ENCODE measurements at places on chromosomes 7 and 10.

DNA sequence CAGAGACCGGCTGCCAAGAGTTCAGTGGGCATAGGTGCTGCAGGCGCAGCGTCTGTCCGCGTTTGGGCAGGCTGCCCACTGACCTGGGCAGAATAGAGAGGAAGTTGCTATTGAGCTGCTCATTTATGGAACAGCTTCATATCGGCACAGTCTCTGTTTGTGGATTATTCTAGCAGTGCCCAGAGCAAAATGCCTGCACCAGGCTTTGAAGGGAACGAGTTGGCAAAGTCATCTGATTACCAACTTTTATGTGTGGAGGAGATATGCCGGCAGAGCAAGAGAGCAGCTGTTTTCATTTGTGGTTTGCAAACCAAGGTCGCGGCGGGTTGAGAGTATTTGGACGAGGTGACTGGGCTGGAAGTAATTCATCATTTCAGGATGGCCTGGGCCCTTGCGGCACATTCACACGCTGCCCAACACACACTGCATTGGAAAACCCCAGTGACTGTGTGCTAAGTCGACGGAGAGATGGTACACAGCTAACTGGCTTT is 228.5 kb downstream of the TCERG1L start:
- no peak for DNase-seq

GRCh38 chr7:111558991-111559390 is 3.3 kb downstream of the IMMP2L start:
- DNase-seq: peak; percentile 10

GRCh38 chr7:157669768-157670351 is 333.1 kb downstream of the DNAJB6 start:
- no peak for DNase-seq

DNA sequence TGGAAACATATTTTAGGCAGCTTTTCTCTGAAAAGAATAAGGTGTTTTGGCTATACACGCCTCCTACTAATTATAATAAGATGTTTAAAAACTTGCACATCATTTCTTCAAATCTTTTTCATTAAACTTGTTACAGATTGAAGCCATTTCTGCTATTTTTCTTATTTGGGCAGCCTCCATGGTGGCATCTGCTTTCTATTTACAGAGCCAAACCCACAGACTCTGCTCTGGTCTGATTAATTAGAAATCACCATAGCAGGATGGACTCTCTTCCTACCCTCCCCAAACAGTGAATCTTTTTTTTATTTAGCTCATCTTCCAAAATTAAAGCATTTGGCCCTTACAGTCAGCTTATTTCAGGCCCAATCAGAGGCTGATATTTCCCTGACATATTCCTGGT is 85.7 kb upstream of the AOAH start:
- no peak for DNase-seq

DNA sequence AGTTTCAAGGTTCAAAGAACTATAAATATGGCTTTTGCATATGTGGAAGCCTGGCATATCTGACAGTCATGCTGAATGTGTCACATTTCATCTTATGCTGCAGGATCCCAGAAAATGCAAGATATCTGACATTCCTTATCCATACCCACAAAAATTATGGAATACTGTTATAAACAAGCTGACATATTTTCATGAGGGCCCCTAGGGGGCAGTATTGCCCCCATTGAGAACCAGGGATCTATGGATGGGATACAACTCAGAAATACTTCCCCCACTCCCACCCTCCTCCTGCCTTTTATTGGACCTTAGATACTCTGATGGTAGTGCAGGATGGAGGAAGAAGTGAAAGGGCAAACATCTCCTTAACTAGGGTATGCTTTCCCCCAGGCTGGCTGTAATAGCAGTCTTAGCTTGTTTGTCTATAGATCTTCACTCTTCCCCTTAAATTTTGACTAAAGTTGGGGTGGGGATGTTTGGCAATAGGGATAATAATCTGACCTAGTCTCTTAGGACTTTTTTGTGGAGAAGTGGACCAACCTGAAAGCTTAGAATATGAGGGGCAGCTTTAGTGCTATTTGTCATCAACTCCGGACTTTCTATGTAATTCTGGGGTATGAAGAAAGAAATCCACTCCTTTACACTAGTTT is 3.5 kb upstream of the GNGT1 start:
- no peak for DNase-seq

DNA sequence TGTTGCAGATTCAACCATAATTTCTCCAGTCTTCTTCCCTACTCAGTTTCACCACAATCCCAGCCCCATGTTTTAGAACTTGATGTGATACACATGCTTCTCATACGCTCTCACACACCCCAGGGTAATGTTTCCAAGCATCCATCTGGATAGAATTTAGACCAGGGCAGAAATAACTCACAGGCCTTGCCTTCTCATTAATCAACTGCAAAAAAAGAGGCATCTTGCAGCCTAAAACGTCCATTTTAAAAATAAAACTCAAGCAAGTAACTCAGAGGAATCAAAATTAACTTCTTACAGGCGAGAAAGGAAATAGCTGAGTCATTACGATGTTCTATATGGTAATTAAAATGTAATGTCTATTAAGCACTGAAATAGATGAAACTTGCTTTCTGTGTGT is 127.2 kb upstream of the RSU1 start:
- no peak for DNase-seq

- no peak for DNase-seq
Measured at GRCh38 chr7:18018296-18019215, 9.1 kb downstream of the PRPS1L1 start.

DNA sequence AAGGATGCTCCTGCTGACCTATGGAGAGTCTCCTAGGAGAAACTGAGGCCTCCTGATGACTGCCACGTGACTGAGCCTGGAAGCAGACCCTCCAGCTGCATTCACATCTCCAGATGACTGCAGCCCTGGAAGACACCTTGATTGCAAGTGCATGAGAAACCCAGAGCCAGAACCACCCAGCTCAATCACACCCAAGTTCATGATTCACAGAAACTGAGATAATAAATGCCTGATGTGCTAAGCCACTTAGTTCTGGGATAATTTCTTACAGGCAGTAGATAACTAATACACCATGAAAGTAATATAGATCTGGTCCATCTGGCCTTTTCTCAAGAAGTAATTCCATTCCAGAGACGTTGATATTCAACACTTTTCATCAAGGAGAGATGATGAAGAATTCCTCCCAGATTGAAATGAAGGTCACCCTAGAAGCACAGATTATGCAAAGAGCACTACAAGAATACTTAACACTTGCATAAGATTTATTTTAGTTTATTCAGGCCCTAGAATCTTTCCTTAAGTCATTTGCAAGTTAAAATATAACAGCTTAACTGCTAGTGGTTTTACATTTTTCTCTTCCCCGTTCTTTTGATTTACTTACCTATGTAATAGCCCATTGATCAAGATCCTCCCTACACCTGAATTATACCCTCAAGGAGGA is 208.2 kb upstream of the INHBA start:
- DNase-seq: no peak

DNA sequence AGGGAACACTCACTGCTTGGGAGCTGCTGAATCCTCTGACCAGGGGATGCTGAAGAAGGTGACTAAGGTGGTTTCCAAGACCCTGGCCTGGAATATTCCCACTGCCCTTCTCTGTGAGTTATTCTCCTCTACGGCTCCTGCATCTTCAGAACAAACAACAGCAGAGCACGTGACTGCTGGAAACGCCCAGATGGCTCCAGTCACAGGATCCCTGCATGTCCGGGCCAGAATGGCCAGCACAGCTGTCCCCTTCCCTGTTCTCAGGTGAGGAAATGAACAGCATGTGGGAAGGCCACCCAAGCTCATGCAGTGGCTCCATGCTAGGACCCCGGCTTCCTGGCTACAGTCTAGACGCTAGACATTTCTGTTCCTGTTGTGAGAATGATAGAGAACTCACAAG is 43.1 kb downstream of the GHRHR start:
- DNase-seq: no peak

DNA sequence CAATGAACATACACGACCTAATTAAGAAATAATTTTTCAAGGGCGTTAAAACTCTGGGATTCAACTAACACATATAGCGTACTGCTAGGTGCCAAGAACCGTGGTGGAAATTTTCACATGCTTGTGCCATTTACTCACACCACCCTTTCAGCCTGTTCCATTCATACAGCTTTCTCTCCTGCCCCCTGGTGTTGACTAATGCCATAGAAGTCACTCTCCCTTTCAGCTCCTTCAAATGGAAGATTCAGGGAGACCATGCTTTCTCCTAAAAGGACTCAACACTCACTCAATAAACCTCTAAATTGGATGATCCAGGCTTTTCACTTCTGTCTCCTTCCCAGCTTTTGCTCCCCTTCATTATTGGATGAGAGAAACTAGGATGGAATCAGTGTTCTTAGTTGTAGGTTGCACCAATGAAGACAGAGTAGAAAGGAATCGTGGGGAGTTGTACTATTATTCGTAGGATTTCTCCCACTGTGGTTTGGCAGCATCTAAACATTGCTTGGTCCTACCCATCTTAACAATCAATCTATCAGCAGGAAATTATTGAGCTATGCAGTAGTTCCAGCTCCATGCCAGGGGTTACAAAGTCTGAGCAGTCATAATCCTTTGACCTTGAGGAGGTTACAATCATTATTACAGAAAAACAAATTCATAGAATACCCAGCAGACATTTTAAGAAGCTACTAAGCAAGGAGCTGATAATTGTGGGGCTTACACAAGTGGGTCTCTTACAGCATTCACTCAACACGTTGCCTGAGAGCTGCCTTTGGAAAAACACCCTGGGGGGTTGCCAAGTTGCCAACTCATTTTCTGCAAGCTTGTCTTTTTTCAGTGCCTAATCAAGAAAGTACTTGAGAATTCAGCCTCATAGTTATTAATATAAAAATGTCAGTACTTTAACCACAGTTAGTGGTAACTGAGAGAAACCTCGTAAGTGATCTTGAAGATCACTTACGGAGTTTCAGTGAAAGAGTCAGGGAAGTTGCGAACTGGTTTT is 2.8 kb upstream of the PPP1R3C start:
- peak; percentile 60 for DNase-seq

- no peak for DNase-seq
Measured at GRCh38 chr7:128172963-128173362, 68.1 kb upstream of the LEP start.

DNA sequence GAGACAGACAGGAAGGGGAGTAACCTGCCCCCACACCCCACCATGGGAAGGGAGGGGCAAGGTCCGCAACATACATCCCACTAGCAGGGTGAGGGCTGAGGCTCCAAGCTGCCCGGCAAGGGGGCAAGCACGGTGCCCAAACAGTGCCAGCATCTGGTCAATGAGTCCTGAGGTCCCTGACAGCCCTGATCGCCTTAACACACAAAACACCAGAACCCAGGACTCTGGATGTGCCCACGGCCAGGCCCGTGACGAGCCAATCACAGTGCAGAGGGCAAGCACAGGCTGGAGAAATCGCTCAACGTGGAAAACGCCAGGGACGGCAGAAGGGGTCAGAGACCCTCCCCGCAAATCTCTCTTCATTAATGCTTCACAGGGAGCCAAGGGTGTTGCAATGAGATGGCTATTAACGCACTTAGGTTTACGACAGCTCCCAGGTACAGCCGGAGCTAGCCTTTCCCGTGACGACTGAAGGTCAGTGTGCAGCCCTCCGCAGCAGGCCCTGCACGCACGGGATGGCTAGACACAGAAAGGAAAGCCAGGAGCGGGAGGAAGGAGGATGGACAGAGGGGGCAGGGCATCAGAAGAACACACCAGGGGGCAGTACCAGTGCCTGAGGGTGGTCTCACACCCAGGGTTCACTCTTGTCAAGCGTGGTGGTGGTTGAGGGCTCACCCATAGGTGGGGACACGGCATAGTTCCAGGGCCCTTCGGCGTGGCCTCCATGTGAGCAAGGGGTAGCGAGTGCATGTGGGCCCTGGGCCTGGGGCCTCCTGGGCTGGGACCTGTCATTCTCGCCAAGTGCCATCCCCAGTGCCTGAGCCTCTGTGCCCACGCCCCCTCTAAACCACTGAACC is 220.5 kb downstream of the MAD1L1 start:
- DNase-seq: no peak

GRCh38 chr10:15168291-15168785 is at the start of gene NMT2:
NMT2 (minus strand) TSS chr10:15168693; CDS start chr10:15168612, 81 bp downstream.
- DNase-seq: no peak

- no peak for DNase-seq
Measured at GRCh38 chr7:23207021-23207420, 25.2 kb downstream of the NUP42 start.

DNA sequence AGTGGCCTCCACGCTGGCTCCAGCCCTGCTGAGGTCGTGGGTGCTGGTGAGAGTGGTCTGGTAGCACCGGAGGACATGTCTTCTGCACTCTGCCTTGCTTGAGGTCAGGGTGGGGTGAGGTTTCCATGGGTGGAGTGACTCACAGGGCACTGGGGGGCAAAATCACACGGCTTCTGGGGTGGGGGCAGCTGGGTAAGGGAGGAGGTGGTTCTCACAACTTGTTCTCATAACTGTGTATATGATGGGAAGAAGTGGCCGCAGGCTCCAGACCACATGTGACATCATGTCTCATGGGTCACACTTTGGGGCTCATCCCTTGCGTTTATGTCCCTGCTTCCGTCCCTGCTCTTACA is 884 bp upstream of the PRF1 start:
- no peak for DNase-seq

DNA sequence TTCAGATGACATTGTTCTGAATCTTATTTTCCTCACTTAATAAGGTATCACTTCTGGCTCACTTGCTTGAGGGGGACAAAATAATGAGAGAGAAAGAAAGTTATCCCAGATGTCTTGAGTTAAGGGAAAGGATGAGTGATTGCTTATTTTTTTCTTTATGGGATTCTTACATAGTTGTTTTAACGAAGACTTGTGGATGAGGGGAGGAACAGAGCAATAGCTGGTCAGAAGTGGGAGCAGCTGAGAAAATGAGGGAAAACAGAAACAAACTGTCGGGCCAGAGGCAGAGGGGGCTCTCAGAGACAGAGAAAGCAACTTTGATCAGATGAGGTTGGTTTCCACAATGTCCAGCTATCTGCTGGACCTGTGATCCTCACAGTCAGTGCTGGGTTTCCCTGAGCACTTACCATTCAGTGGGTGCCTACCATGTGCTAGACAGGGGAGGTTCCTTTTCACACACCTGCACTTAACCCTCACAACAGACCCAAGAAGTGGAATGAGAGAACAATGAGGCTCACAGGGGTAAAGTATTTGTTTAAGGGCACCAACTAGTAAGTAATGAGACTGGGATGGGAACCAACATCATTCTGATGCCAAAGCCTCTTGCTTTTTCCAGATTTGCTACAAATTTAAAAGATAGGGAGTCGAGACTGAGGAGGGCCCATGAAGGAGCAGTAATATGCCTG is 64.2 kb downstream of the BICC1 start:
- no peak for DNase-seq

GRCh38 chr7:134963036-134963435 is 23.3 kb upstream of the AGBL3 start:
- DNase-seq: no peak
